ENCODE measurements at places on chromosomes 16 and 17.
A peak's percentile ranks its signal among the peaks of the same experiment; 100 is the strongest.

DNA sequence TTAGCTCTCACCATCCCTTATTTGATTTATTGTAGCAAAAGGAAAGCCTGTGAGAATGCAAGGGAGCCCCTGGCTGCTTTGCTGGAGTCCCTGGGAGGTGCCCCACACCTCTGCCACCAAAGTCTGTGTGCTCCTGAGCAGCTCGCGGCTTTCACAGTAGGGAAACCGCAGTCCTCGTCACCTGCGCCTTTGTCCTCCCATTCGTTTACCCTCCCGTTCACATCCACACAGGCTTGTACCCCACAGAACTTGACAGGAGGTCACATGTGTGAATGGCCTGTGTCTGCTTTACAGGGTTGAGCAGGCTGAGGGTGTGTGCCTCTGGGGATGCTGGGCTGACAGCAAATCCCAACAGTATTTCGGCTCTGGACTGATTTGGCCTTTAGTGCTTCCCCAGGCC is 152.5 kb downstream of the LGALS9B start:
- DNase-seq = no peak

GRCh38 chr16:3971261-3971660 is 90.7 kb upstream of the CREBBP start:
- no peak for DNase-seq

DNA sequence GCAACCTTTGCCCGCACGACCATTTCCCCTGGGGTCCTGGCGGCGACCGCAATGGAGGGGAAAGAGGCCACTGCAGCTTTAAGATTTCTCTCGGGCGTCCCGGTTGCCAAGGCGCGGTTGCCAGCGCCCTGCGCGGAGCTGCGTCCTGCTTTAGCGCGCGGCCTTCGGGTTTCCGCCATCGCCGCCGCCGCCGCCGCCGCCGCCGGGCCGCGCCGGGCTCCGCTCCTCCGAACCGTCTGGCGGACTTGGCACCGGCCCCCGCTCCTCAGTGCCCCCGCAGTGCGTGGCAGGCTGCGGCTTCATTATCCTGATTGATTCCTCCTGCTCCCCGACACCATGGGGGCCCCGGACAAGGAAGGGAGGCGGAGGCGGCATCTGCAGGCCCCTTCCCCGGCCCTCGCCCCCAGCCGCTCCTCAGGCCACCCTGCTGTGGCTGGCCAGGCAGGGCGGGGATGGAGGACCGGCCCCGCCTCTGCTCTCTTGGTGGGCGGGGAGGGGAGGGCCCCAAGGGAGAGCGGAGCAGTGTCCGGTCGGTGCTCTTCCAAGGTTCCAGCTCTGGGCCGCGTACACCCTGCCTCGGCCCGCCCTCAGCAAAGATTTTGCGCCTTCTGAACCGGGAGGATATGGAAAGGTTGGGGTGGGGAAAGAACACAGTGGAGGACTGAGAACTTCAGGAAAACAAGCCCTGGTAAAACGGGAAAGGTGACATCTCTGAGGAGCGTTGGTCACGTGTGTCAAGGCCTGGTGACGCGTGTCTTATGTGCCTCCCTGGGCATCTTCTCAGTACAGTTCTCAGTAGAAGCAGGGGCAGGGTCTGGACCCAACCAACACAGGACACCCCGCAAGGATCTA is 34.0 kb downstream of the NEUROD2 start:
- DNase-seq = no peak

- peak; percentile 47 for DNase-seq
These were observed 2.3 kb downstream of the BAHCC1 start for GRCh38 chr17:81397314-81398175.

GRCh38 chr16:1007284-1007850 is 25.8 kb downstream of the SOX8 start:
- no peak for DNase-seq

All from NCI-H1048 (cell line).